A673 (cell line): ENCODE measurements at places on chromosomes 1 and 21. TPM values are rescaled to one million over a fixed set of nuclear protein-coding genes. Genes with fewer than 3 reads are reported as not detected.
A peak's percentile ranks its signal among the peaks of the same experiment; 100 is the strongest.

GRCh38 chr1:173224280-173224892, 17.3 kb upstream of the TNFSF4 start:
- DNase-seq, result peak; percentile 82

Gene MROH9
- not detected in 2 replicates for total RNA-seq

DNA sequence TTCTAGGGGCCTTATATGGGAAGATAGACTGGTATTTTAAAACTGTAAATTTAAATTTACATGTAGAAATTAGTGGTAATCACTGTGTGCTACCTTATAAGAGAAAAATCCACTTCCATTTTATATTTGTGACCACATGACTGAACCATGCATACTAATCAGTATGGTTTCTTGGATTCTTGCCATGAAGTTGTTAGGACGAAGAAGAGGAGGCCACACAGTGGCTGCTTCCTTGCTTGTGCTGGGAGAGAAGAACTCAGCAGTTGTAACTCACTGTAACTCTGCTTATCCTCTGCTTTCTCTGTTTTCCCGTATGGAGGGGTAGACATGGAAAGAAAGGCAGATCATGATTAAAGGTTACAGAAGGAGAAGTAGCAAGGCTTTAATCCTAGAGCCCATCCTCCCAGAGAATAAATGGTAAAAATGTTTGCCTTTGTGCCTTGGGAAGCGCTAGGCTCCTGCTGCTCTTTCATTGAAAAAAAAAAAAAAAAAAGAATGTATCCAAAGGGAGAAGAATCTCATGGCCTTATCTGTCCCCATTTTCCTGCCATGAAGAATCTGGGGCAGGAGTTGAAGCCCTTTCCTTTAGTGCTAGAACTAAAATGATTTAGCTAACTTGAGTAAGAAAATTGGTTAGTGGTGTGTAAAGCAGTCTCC, 32.4 kb downstream of the KCTD3 start:
- peak; percentile 61 for DNase-seq

DNA sequence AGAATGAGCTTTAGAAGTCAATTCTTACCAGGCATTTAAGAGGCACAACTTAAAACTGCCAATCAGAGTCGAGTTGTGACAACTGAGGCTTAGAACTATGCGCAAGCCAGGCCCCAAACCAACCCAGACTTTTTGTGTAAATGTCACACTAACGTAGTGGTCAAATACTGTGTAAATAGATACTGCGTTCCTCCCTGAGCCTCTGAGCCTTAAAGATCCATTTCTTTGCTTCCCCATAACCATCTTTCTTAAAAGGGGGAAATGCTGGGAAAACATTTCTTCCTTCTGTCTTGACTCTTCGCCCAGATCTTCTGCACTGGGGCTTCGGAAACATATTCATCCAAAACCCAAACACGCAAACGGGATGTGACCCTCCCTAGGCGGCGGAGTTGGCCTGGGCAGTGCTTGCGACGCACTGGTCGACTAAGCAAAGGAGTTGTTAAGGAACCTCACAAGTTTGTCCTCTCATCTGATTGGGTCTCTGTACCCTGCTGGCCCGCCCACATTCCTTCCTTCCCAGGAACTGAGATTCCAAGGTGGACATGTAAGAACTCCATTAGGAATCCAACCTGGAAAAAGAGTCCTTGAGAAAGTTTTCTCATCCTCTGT, 2.6 kb downstream of the ADAMTS5 start:
- DNase-seq, result no peak
